Fibroblast of mammary gland (primary cell): ENCODE measurements at places on chromosomes 7 and 10.

DNA sequence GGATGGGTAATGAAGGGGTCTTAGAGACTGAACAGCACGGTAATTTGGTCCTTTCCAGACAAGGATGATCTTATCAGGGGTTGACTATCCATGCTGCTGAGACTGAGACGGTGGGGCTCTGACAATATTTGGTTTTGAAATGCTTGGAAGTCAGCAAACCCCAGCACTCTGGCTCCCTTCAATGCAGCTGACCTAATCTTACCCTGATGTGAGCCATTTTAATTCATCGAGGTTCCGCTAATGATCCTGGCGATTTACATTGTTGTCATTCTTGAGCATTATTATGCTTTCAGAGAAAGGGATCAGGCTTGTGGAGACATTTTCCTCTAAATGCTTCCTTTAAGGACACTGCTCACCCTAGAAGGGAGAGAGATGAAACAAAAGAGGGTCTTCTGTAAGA is 114.6 kb upstream of the BMPER start:
- DNase-seq = no peak

DNA sequence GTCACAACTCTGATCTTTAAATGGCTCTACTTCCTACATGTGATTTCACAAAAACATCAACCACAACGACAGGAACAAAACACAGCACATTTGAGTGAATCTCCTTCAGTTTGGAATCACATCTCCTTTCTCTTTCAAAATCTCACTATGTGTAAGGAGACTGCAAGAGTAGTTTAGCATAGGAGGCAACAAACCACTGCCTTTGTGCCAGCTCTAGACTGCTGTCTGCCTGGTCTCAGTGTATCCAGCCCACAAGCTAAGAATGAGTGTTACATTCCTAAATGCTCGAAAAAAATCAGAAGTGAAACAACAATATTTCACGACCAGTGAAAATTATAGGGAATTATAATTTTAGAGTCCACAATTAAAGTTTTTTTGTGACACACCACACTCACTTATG is 217.0 kb upstream of the STEAP4 start:
- no peak for DNase-seq

DNA sequence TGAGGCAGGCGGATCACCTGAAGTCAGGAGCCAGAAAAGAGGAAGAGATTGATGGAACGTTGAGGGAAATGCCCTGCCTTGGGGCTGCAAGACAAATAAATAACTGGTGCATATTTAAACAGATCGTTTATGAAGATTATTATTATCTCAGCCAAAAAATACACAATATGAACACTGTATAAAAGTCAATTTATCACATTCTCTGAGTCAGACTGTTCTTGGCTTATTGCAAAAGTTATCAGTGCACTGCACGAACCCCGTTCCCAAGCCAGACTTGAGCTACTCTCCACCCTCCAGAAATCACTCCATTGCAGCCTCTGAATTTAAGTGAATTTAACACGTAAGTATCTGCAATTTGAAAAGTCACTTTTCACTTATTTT is 1.6 kb downstream of the DNMBP start:
- peak; percentile 77 for DNase-seq

DNA sequence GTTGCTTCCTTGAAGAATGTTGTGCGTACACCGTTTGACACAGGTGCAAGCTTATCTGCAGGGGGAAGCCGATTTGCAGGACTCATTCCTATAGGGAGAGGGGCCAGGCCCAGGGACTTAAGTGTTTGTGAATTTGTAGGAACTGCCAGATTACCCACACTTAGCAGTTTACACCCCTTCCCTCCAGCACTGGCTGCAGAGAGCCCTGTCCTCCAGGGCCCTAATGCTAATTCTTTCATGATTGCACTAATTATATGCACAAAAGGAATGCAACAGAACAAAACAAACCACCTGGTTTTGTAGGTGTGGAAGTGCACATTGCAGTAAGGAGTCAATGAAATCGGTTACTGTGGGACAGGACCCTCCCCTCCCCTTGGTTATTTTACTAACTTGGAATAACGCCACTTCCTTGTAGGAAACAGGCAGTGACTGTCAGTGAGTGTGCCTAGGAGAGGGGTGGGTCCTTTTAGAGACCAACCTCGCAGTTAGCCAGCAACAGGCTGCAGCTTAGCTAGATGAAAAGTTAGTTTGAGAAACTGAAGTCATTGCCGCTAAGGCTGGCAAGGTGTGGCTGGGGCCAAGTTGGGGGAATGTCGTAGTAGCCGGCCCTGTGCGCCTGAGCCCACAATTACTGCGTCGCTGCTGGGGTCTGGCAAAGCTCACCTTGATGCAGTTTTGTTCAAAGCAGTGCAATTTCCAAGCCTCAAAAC is 60.6 kb downstream of the CUX1 start:
- DNase-seq = no peak

DNA sequence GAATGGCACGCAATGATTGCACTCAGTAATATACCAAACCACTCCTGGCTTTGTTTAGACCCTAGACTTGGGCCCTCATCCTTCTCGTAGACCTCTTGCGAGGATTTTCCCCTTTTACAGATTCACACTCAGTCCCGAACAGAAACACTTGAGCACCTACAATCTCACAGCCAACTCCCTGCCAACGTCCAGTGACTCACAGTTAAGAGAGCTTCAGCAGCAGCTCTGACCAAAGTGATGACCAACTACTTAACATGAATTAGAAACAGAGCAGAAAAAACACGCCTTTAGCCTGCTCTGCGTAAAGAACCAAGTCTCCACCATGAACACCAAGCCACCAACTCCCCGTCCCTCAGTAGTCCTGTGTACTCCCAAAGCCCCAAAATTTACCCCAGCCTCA is 2.2 kb downstream of the DNAJC30 start:
- peak; percentile 59 for DNase-seq
